LNCaP clone FGC (cell line): ENCODE measurements at places on chromosomes 16 and 17.

DNA sequence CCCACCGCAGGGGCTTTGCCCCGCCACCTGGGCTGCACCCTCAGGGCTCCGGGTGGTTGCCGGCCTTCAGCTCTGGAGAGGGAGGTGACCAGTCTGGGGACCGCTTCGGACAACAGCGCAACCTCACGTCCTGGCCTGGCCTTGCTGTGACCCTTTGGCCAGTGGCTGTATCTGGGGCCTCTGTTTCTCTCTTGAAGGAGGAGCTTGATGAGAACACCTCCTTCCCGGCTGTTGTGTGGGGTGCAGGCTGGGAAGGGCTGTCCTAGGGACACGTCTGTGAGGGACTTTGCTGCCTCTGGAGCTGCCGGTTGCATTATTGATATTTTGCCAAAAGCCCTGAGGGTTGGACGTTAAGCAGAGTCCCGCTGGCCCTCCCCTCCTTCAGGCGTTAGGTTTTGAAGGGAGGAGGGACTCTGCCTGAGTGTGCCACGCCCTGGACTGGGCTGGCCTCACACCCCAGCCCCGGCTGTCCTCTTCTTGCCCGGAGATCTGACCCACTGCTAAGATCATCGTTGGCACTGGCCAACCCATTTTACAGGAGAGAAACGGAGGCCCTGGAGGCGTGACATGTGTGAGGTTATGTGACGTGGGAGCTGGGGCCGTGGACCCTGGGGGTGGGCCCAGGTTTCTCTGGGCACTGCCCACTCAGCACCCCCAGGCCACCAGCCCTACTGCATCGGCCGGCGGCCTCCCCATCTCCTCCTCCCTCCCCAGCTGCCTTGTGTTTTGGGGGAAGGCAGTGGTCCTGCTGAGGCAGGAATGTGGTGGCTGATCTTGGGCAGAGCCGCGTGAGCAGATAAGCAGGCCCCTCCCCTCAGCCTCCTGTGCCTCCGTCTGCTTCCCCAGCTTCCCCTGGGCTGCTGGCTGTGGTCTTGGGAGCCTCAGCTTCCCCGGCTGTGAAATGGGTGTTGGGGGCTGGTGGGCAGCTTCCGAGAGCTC lies 8.5 kb downstream of the ZFPM1 start:
- DNase-seq, result no peak

- DNase-seq, result no peak
These were observed 52.2 kb downstream of the C17orf58 start for GRCh38 chr17:67944035-67944434.

DNA sequence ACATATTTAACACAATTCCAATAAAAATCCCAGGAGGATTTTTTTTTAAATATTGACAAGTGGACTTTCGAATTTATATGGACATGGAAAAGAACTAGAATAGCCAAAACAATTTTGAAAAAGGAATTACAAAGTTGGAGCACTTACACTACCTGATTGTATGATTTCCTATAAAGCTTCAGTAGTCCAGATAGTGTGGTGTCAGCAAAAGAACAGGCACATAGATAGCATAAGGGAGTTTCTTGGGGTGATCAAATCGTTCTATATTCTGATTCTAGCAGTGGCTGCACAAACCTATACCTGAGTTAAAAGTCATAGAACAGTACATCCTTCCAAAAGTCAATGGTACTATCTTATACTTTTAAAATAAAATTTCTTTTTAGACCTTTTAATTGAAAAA lies 66.4 kb upstream of the CES5A start:
- DNase-seq, result no peak

DNA sequence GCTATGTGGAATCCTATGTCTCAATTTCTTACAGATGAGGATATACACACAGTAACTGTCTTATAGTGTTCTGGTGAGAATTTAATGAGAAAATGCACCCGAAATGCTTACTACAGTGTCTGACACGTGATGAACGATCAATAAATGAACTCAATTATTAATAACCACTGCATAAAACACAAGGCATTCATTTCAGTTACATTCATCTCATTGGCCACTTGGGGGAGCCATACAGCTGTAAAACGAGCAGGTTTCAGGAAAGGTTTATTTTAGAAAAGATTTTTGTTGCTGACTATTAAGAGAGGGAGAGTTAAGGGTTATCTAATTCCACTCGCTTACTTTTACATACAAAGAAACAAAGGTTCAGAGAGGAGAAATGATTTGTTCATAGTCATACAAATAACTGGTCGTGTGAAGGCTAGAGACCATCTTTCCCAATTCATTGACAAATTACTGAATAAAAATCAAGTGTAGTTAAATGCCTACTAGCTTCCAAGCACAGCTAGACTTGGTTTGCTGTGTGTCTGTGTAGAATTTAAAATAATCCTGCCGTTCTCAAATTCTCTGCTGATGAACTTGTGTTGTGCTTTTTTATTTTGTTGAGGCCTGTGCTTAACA lies 160.1 kb downstream of the MAP2K4 start:
- DNase-seq, result peak; percentile 46

GRCh38 chr16:78396046-78396445 lies 296.6 kb downstream of the WWOX start:
- DNase-seq, result no peak

DNA sequence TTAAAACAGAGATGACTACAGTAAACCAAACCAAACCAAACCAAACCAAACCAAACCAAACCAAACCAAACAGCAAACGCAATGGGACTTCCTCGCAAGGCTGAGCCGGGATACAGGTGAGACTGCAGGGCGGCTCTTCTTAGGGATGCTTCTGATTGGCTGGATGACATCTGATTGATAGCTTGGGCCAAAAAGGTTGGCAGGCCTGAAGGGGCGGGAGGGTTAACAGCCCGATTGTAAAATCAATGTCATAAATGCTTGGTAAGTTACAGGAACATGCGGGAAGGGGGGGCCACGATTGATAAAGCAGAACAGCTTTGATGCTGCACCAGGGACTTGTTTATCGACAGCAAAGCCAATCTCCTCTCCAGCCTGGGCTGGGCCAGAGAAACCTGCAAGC lies 86.1 kb downstream of the ZFHX3 start:
- DNase-seq, result no peak

DNA sequence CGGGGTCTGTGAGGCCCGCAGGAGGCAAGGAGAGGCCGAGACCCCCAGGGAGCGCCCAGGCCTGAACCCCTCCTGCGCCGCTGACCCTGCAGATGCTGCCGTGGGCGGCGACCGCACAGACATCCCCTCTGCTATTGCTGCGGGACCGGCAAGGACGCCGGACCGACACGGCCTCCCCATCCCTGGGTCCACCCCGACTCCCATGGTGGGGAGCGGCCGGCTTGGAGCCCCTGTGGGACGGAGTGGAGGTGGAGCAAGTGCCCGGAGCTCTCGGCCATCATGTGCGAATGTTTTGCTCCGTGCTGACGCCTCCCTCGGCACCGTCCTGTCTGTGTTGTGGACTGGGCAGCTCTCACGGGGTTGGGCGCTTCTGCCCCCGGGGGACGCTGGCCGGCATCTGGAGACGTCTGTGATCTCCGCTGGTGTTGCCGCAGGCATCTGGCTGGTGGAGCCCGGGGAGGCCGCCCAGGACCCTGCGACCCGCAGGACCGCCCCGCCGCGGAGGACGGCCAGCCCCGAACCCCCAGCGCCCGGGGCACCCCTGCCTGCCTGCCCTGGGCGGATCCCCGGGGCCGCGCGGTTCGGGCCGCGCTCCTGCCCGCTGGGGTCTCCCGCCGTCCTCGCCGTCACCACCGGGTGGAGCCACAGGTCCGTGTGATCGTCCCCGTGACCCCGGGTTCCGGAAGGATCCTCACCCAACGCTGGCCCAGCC lies 12.8 kb upstream of the GNG13 start:
- no peak for DNase-seq

- DNase-seq, result no peak
These were observed 468.7 kb upstream of the C16orf82 start for GRCh38 chr16:26598061-26598460.

DNA sequence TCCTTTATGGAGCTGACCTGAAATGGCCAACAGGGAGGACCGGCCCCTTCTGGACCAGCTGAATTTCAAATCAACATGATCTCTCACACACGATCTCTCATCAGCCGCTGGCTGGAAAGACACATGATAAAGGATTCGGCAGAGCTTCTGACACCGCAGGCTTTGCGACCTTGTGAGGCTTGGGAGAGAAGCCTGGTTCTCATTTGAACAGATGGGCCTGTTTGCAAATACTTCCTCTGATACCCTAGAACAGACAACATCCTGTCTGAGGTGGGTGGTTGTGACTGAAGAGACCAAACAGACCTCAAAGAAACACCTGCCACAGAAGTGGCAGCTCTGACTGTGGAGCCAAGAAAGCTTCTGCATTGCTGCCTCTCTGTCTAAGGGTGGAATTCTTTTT lies 77.9 kb upstream of the SDK2 start:
- DNase-seq, result no peak

DNA sequence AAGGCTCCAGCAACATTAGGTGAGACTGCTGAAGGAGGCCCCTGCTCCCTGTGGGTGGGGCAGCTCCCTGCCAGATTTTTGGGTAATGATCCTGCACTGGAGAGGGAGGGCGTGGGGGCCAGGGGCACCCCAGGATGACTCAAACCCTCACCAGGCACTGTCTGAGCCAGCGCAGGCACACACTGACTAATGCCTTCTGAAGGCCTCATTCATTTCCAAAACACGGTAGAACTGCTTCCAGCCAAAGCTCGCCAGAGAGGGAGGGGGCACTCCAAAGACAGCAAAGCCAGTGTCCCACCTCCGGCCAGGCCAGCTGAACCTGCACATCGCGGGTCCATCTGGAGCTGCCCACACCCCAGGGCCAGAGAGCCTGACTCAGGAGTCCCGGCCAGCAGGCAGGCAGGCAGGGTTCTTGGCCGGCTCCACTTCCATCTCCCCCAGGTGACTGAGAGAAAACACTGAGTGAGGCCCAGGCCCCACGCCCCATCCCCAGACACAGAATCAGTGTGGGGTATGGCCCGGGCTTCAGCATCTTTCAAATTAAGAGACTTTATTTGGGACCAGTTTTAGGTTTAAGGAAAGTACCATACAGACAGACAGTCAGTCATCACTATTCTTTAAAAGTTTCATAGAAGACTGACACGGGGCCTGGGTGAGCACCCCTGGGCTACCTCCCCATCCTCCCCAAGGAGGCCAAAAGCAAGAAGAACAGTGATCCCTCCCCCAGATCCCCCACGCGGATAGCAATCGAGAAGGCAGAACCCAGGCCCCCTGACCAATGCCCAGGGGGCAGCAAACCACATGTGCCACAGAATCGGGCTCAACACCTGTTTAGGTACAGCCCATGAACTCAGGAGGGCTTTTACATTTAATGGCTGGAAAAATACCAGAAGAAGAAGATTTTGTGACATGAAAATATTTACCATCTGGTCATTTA lies 2.3 kb downstream of the PIEZO1 start:
- no peak for DNase-seq

GRCh38 chr16:89944773-89945172 lies 3.8 kb upstream of the DEF8 start:
- no peak for DNase-seq

GRCh38 chr17:36687736-36688135 lies 86.4 kb downstream of the MRM1 start:
- no peak for DNase-seq

DNA sequence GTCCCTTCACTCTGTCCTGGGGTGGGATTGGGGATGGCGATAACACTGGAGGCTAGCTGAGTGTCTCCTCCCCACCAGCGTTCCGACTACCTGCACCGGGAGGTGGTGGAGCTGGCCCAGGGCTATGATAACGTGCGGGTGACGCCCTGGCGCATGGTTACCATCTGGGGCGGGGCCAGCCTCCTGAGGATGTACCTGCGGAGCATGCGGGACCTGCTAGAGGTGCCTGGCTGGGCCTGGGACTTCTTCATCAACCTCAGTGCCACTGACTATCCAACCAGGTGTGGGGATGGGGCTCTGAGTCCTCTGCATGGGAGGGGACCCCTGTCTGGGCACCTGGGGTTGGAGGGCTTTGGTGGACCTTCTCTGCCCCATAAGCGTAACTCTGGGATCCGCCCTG lies 8.8 kb downstream of the XYLT2 start:
- no peak for DNase-seq

GRCh38 chr17:77631307-77631706 lies 327.2 kb upstream of the TNRC6C start:
- DNase-seq, result no peak

GRCh38 chr17:15893658-15894024 lies 51.3 kb upstream of the ADORA2B start:
- no peak for DNase-seq

DNA sequence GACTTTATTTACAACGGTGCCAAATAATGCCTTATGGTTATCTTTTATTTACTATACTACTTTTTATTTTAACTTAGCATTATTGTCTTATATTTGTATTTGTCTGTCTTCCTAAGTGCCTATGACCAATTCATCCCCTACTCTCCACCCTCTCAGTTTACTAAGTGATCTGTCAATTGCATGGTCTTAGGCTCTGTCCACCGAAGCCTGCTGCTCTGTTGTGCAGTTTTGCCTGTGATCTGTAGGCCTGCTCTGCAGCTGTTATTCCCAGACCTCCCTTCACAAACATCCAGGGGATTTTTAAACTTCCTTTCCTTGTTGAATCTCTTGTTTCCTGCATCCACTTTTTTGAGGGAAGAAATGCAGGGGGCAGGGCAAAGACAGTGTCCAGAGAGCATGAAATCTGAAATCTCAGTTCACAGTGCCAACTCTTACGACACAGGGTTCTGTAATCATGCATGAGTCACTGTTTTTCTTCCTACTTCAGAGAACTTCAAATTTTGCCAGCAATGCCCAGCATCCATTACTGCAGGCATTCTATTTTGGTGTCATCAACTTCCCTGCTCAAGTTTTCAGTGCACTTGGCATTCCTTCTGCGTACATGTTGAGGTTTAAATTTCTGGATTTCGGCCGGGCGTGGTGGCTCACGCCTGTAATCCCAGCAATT lies 11.4 kb downstream of the SLFN5 start:
- peak; percentile 89 for DNase-seq

DNA sequence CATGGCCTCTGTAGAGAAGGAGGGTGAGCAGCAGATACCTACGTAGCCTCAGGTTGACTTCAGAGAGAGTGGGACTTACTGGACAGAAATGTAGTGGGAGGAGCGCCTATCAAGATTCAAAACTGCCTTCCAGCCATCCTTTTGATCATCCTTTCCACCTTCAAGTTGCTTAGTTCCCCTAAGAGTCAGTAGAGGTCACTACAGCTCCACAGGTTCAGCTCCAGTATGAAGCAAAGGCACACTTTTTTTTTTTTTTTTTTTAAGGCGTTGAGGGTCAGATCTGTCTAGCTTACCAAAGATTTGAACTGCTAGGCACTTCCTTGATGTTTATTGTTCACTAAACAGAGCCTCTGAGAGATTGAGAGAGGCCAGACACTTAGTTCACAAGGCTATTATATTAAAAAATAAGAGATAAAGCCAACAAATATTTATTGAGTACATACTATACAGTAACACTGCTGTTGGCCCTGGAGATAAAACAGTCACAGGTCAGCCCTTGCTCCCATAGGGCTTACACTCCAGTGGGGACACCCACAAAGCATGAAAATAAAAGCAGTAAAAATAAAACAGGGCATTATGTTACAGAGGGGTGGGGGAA lies 3.1 kb downstream of the RNF227 start:
- peak; percentile 78 for DNase-seq

- DNase-seq, result no peak
These were observed 4.6 kb upstream of the GSE1 start for GRCh38 chr16:85608515-85608885.
